ENCODE measurements at places on chromosomes 16 and 17.

DNA sequence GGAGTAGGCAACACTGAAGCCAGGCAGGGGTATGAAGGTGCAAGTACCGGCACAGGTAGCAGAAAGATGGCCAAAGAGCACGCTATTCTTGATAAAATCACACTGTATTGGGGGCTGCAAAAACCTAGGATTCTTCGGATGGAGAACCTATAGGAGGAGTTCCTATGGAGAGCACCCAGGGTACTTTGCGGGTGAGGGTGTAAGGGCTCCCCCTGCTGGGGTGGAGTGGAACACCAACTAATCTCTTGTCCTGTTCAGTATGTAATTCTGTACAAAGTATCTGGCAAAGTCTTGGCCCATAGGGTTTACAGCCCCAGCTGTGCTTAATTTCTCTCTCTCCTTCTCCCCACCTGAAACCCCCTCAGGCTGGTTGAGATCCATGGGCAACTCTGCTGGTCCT is 393.1 kb upstream of the ASIC2 start:
- no peak for DNase-seq

DNA sequence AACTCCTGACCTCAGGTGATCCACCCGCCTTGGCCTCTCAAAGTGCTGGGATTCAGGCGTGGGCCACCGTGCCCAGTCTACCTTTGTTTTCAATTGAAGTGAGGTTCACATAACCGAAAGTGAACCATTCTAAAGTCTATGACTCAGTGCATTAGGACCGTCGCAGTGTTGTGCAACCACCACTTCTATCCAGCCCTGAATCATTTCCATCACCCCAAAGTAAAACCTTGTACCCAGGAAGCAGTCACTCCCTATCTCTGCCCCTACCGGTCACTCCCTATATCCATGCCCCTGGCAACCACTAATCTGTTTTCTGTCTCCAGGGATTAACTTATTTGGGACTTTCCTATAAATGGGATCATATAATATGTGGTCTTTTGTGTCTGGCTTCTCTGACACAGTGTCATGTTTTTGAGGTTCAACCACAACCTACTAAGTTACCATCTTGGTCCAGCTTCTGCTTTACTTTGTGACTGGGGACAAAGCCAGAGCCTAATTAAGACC is 28.3 kb upstream of the CDC42EP4 start:
- DNase-seq, result no peak

- DNase-seq, result no peak
These were observed 63.8 kb downstream of the SEC14L1 start for GRCh38 chr17:77204536-77204935.

DNA sequence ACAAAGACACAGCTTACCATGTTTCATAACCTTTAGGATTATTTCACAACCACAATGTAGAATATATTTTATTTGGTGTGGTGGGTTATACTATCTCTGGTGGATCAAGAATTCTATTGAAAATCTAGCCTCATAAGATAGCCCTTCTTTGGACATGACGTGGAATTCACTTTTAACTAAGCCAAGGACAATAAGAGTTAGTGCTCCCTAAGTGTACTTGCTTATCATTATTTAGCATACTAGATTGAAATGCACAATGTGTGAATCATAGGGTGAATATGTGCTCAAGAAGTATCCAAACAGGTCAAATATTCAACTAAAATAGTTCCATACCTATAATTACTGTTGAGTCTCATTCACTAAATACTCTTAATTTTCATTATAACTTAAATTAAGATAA is 1179.5 kb upstream of the GOT2 start:
- DNase-seq, result no peak

DNA sequence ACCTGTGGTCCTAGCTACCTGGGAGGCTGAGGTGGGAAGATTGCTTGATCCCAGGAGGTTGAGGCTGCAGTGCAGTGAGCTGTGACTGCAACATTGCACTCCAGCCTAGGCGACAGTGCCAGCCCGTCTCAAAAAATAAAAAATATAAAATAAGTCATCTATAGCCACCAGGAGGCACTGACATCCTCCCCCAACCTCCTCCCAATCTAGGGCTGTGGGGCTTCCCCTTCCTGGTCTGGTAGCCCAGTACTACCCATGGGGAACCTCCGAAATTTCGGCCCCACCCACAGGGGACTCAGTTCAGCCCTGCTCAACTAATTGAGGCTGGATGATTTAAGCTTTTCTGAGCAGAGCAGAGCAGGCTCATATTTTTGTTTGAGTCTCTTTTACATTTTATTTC is 3.2 kb downstream of the ZSCAN10 start:
- peak; percentile 36 for DNase-seq

- DNase-seq, result no peak
These were observed 23.8 kb upstream of the DBNDD1 start for GRCh38 chr16:90042946-90043514.

- no peak for DNase-seq
These were observed 3.5 kb downstream of the RSAD1 start for GRCh38 chr17:50482110-50482509.

DNA sequence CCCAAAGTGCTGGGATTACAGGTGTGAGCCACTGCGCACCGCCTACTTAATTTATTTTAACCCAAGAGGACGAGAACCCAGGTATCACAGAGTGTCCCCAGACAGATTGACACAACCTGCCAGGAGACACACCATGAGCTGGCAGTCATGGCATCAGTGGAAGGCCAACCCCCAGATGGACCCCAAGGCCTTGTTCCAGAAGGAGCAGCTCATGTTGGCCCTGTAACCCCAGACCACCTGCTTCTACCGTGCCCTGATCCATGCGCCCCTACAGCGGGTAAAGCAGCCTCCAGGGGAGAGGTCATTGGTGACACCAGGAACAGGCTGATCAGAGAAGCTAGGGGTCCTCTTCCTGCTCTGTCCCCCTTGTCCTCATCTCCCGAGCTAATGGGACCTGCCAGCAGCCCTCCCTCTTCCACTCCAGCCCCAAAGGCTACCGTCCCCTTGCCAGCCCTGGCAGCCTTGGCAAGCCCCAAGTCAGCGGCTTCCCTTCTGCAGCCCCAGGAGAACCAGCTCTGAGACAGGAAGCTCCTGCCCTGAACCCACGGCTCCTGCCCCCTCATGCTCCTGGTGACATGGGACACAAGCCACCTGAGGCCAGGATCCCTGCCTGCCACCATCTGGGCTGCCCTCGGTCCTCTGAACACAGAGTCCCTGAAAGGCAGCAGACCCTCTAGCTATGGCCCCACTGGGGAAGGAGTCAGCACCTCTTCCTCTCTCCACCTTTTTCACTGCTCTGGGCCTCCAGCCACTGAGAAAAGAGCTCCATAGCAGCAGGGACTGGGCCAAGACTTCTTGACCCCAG is 6.3 kb downstream of the SULT1A1 start:
- no peak for DNase-seq

DNA sequence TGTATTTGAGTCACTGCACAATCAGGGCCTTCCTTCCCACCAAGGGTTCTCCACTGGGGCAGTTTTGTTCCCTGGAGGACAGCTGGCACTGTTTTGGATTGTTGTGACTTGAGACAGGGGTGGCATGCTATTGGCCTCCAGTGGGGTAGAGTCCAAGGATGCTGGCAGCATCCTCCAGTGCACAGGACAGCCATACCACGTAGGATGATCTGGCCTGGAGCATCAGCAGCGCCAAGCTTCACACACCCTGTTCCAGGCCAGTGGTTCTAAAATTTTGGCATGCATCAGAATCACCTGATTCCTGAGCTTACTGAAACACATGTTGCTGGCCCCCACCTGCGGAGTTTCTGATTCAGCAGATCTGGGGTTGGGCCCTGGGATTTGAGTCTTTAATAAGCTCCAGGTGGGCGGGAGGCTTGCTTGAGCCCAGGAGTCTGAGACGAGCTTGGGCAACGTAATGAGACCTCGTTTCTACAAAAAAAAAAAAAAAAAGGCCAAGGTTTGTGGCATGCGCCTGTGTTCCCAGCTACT is 83.2 kb downstream of the MGAT5B start:
- DNase-seq, result no peak

Data from activated T-helper 1 cell treated with anti-CD3 and anti-CD28 coated beads, Interleukin-2, amount 50 U/mL, for 16 hours (primary cell).